Cortex of kidney (tissue), 1 donor: ENCODE measurements at places on chromosomes 12 and 14.

GRCh38 chr12:29398495-29398894 is 17.5 kb upstream of the ERGIC2 start:
- DNase-seq: no peak

DNA sequence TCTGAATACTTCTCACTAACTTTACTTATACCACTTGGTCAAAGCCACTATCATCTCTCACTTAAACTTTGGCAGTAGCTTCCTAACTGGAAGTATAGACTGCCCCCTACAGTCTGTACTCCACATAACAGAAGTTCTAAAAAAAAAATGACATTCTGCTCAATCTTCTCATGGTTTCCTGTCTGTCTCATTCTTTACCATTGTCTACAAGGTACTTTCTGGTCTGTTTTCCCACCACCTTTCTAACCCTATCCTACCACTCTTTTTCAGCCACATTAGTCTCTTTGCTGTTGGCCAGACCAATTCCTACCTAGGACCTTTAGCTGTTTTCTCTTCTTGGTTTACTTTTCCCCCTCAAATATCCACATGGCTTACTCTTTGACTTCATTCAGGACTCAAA is 14.7 kb downstream of the CPSF6 start:
- DNase-seq: no peak

DNA sequence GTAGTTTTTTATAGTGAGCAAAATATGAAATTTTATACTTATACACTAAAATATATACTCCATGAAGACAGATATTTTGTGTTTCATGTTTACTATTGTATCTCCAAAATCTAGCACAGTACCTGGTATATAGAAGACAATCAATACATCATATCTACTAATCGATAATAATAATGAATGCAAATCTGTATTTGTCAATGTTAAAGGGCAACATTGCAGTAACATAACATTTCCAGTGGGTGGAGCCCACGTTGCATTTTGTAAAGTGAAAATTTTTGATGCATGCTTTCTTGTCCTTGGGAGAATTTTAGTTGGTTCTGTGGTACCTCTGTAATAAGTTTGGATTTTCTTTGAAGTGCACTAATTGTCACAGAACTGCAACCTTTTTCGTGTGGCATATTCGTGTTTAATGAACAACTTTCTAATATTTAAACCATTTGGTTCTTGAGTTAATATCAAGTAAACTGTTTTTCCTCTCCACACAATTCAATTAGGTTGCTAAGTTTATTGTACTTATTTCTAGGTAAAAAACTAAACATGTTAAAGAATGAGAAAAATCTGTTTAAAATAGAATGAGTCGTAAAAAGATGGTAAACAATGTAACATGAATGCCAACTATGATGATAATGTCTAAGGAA is 47.4 kb downstream of the AVPR1A start:
- no peak for DNase-seq

GRCh38 chr12:107318556-107318805 is 225.1 kb upstream of the CRY1 start:
- no peak for DNase-seq

GRCh38 chr12:110983811-110984210 is 63.4 kb upstream of the MYL2 start:
- no peak for DNase-seq

GRCh38 chr14:61076556-61076955 is 95.5 kb downstream of the SLC38A6 start:
- no peak for DNase-seq

- no peak for DNase-seq
Observed at GRCh38 chr12:68185598-68185997, 26.1 kb upstream of the IFNG start.

DNA sequence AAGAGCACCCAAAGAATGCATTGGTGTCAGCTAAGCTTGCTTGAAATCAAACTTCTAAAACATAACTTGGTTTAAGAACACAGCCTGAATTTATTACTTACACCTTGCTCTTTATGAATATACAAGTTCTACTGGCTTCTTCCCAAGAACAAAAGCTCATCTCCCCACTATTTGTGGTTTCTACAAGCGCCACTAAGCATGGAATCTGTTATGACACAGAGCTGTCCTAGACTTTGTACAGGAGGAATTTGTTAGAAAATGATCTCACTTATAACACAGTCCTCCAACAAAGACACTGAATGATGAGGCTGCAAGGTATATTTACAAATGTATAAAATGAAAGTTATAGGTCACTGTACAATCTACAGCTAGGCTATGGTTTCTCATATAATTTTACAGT is 452.1 kb downstream of the BCAT1 start:
- no peak for DNase-seq

- DNase-seq: no peak
Observed at GRCh38 chr12:70661466-70662161, 24.4 kb upstream of the PTPRB start.

- DNase-seq: no peak
Observed at GRCh38 chr12:101591781-101592180, 3.0 kb upstream of the MYBPC1 start.

GRCh38 chr14:105647784-105648608 is 121.6 kb downstream of the TMEM121 start:
- DNase-seq: no peak

DNA sequence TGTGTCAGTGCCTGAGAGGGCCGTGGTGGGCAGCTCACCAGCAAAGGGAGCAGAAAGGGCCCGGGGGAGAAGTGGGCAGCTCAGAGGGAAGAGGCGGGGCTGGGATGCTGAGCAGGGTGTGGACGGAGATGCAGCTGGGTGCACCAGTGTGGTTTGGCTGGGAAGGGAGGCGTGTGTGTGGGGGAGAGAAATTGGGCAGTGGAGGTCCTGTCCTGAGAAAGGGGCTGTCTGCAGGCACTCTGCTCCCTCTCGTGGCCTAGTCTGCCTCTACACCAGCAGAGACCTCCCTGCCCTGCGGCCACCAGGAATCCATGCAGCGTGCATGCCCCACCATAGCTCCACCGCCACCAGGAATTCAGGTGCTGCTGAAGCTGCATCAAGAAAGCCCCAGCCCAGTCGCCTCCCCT is 6.4 kb downstream of the TMEM121 start:
- no peak for DNase-seq

GRCh38 chr14:24316597-24316950 is 5.3 kb downstream of the LTB4R start:
- DNase-seq: no peak

DNA sequence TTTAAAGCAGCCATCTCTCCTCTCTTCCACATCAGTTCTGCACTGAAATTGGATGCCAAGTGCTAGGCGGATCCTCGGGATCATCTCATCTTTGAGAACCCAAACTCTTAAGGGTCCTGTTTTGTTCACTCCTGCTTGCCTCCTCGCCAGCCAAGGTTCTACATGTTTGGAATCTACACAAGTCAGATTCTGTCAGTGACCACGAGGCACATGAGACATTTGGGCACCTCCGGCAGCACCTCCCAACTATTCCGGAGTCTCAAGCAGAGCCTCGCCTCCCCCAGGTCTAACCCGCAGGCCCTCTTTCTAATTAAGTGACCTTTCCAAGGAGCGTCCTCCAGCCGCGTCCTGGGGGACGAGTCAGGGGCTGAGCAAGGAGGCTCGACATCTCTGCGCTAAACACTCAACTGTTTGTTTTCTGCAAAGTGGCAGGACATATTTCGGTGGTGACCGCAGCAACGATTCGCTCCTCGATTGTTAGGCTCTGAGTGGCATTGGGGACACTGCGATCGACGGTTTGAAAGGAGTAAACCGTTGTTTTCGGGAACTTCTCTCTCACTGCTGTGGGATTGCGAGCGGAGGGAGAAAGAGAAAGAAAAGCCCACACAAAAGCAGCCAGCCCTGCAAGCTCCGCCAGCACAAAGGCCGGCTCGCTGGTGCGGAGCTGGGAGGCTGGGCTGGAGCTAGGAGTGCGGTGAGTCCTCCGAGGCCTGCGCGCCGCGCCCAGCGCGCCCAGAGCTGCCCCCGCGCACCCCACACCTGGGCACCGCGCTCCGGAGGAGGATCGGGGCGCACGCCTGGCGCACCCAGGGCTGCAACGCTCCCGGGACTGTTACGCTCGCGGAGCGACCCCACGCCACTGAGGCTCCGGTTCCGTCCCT is 640 bp downstream of the ARMH4 start:
- DNase-seq: no peak

GRCh38 chr12:117333331-117333881 is 28.0 kb downstream of the NOS1 start:
- DNase-seq: no peak

GRCh38 chr12:43306066-43306465 is 245.9 kb downstream of the ADAMTS20 start:
- no peak for DNase-seq

- no peak for DNase-seq
Observed at GRCh38 chr14:94659901-94660300, 47.7 kb downstream of the SERPINA3 start.

DNA sequence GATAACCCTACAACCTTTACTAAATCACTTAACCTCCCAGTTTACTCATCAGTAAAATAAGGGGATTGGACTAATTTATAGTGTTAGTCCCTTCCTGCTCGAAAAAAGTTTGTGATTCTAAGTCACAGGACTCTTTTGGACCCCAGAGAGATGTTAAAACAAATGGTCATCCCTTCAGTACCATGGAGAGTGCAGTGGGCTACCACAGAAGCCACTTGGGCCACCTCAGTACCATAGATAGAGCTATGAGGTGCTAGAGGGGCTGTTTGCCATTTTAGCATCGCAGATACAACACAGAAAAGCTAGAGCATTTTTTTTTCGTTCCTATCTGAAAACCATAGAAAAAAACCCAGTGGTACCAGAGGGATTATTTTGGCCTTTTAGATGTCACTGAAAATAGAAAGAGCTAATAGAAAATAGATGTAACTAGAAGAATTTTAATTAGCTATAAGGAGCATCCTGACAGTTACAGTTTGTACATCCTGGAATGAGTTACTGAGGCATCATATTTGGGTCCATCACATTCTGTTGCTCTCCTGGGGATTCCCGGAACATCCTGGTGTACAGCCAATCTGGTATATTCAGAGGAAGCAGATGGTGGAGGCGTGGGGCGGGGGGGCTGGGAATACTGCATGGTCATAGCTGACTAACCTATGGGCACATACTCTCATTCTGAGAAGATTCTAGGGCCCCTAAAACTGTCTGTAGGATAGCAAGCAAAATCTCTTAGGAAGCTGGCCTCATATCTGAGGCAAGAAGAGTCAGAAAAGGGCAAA is 2.8 kb downstream of the ZNF219 start:
- DNase-seq: no peak

DNA sequence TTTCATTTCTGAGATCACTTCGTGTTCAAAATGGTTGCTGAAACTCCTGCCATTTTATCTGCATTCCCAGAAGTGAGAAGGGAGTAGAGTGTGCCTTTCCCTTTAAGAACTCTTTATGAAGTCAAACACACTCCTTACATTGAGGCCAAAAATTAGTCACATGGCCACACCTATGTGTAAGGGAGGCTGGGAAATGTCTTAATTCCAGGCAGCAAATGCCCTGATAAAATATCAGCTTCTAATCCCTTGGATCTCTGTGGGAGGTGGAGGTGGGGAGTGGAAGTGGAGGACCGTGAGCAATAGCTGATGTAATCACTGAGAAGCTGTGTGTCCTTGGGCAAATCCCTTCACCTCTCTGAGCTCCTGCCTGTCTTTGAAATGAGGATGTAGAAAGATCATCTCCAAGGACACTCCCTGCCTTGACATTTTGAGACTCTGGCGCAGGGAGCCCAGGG is 22.7 kb upstream of the ANKRD9 start:
- DNase-seq: no peak

- no peak for DNase-seq
Observed at GRCh38 chr12:45232756-45233372, 17.0 kb downstream of the ANO6 start.

DNA sequence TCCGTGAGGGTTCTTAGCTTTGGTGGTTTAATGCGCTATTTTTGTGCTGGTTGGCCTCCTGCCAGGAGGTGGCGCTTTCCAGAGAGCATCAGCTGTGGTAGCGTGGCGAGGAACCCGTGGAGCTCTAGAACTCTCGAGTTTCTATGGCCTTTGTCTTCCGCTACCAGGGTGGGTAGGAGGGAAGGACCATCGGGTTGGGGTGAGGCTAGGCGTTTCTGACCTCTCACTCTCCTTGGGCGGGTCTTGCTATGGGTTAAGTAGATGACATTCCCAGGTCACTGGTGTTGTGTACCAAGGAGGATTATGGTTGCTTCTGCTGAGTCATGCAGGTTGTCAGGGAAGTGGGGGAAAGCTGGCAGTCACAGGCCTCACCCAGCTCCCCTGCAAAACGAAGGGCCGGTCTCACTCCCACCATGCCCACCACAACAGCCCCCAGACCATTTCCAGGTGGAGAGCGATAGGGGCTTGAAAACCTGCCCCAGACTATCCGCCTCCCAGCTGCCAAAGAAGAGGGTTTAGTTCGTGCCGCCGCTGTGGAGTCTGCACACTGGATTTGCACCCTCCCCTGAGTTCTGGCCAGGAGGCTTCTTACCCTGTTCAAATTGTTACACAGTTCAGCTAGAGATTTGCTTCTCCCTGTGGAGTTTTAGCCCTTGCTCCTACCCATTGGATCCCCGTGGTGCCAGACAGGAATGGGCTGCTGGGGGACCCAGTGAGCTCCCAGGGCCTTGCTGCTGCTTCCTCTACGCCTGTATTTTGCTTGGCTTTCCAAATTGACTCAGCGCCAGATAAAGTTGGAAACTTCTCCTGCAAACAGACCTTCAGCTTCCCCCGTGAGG is 21.9 kb downstream of the RNFT2 start:
- no peak for DNase-seq

DNA sequence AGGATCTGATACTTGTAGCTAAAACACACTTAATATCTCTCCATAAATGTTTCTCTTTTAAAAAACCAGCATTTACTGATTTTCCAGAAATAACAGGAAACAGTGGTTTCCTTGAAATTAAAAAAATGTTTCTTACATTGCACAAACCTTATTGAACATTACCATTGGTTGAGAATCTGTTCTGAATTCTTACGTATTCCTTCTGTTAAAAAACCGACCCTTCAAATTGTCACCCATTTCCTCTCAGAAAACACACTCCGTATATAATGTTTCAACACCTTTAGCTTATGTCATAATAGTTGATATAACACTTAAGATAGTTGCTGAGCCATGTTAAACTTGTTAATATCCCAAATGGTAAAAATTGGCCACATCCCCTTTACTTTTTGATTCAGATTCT is 51.2 kb downstream of the MSRB3 start:
- DNase-seq: no peak

DNA sequence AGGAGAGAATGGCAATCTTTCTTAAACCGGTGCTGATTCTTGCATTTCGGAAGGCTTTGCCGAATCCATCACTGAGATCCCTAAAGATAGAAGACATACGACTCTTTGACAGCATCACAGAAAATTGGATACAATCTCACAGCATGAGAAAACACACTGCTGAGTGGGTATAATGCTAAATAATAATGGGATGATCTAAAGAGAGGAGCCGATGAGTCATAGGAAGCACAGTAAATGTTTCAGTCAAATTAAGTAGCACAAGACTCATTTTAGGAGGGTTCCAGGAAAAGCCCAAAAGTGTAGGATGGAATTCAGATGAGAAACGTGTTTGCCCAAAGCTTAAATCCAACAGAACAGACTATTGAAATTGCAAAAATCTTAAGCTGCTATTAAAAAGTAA is 81.7 kb downstream of the CPNE8 start:
- DNase-seq: no peak

DNA sequence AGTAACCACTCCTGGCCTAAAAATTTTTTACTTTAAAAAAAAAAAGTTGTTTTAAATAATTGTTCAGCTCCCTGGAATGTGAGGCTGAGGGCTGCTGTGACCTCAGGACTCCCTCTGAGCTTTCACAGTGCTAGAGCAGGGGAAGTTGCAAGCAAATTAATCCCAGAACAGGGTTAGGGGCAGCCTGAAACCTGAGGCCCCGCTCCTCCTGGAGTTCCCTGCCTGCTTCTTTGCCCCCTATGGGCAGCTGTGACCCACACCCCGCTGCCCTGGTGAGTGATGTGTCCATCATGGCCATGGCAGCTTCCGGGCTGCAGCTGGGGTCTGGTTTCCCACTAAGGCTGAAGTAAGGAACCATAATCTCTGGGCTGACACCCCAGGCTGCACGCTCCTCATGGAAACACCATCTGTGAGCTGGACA is 9.5 kb downstream of the RITA1 start:
- DNase-seq: no peak
